Stimulated activated CD4-positive, alpha-beta T cell treated with anti-CD3 and anti-CD28 coated beads, Interleukin-1b, Interleukin-23, amount 100 ng/mL, for 1 hour (primary cell): ENCODE measurements at places on chromosomes 4 and X.

DNA sequence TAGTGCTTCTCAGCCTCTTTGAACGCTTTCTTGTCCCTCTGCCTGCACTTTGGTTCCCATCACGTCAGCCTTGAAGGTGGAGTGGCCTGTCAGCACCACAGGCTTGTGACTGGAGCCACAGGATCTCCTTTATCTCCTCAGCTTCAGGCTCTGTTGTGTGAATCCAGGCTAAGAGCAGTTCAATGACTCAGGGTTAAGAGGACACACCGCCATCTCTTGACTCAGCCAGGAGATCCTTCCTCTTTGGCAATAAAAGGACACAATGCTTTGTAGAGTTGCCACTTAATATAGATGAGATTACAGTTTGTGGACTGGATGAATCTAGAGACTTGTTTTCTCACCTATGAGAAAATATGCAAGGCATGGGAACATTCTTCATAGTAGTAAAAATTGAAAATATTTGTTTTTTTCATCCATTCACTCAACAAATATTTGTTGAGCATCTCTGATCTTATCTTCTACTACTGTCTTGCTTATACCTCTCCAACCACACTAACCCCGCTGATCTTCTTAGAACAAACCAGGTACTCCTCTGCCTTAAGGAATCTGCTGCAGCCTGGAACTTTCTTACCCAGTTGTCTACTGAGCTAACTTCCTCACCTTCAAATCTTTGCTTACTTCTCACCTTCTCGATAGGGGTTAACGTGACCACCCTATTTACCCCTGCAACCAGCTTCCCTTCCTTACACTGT is 62.3 kb downstream of the UCHL1 start:
- no peak for DNase-seq

GRCh38 chr4:176588436-176588835 is 204.3 kb downstream of the VEGFC start:
- no peak for DNase-seq

DNA sequence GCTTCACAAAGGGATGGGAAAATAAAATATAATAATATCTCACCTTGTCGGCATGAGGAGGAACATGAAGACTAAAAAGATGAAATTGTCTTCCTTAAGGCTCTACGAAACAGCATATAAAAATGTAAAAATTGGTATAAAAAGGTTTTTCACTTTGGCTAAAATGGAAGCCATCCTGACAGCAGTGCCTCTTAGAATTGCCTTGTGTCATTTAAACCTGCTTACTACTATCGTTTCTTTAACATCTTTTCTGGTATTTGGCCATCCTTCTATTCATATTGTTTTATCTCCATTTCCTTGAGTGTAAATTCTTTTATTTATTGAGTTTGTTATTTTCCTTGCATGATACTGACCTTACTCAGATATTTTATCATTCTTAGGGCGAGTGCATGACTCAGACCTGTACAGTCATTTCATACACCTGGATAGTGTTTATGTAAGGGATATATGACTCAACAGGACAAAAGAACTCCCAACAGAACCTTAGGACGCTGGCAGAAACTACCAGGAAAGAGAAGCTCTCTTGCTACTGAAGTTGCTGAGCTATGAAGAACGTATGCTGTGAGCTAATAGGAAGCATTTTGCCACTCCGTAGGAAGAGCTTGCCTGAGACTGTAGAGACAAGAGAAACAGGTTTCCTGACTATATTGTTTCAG is 5.8 kb upstream of the CDKN2AIP start:
- DNase-seq = no peak

DNA sequence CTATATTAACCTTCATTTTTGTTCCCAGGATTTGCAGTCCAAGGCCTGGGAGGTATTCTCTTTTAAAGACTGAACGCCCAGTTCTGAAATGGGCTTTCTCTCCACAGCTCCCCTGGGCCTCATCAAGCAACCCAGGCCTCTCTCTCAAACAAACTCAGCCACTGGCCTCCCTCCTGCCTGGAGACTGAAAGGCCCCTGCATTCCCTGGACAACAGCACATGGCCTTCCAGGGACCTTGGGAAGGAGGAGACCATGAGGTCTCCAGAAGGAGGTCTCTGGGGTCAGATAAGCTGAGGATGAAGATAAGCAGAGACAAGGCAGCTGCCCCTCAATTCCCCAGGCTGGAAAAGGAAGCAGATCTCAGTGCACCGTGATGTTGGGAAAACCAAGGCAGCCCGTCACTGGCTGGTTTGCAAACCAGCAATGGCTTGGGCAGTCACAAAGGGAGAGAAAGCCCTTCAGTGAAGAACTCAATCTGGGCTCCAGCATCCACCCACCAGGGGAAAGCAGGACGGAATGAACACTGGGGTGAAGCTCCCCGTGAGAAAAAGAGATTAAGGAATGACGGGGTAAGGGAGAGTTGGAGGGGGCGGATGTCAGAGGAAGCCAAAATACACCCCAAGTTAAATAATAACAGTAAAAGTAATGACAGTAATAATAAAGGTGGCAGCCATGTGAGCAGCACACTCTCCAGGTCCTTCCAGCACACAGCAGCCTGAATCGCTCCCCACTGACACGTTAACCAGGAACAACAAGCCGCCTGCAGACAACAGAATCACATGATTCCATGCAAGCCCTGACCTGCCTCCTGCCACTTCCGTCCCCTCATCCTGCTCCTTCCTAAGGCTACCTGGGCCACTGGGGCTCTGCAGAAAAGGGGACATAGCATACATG is 22.3 kb downstream of the AMOT start:
- no peak for DNase-seq

- no peak for DNase-seq
These were observed 4.0 kb downstream of the COL25A1 start for GRCh38 chr4:109298279-109299010.
